NCI-H1436 (cell line): ENCODE measurements at places on chromosomes 12 and 14.

DNA sequence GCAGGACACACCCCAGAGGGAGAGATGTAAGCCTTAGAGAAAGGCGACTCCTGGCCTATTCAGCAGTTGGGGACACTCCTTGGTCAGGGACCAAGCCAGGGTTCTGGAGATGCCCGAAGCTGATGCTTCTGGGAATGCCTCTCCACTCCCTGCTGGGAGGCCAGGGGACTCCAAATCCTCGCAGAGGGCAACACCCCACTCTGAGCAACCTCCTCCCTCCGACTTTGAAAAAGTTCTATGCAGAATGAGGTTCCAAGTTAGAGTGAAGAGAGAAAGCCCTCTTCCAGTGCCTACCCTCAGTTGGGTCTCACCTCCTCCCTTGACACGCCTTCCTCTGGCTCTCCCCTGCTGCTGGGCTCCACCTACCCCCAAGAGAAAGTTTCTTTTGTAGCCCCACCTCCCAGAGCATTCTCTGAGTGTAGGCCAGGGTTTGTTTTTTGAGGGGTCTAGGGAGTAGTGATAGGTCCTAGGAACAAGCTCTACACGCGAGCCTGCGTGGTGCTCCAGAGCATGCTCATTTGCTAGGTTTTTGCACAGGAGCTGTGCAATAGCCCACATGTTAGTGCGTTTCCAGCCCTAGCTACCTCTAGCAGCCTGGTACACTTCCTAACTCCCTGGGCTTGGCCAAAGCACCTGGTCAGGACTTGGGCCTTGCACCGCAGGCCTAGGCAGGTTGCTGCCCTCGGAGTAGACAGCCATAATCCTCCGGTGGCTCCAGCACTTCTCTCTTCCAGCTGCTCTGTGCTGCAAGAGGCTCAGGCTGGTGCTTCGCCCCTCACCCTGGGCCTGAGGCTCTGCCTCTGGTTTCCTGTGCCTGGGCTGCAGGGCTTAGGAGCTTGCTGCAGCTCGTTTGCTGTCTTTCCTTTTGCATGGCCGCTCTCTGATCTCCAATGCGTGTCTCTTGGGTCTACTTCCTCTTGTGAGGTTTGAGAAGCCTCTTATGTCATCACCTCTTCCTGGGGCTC is 590 bp upstream of the CEBPE start:
- no peak for DNase-seq

GRCh38 chr12:49052451-49053208 is 8.0 kb downstream of the KMT2D start:
- no peak for DNase-seq

DNA sequence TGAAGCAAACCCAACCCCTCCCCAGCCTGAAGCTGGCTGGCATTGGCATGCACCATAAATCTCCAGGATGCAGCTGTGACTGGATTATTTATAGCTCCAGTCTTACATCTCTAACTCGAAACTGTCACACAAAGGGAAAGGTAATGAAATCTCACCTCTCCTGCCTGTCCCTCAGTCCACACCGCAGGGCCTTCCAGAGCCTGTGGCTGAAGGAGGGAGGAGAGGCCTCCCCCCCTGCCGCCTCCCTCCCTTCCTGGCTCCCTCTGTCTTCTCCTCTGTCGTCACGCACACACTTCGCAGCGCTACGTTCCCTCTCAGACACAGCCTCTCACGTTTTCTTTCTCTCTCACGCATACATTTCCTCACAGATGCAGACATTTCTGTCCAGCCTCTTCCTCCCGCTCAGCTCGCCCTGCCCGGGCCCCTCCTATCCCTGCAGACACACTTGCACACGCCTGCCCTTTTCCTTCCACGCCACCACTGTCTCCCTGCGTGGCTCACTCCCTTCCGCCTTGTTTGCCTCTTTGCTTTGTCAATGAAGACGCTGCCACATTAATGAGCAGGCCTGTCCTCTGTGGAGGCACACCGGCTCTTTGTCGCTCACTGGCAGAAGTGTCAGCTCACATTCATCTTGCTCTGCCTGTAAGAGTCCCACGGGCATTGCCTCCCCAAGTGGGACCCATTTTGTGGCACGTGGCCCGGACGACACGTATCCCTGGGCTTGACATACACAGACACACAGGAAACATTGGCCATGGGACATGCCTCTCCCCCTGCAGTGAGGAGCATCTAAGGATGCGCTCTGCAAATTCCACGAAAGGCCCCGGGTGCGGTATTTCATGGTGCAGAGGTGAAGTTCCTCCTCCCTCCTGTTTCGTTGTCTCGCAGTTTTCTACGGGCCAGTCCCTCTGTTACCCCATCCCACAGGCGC is 27.9 kb downstream of the IRF2BPL start:
- DNase-seq: peak; percentile 56

GRCh38 chr12:53103860-53104305 is 597 bp downstream of the SOAT2 start:
- no peak for DNase-seq

DNA sequence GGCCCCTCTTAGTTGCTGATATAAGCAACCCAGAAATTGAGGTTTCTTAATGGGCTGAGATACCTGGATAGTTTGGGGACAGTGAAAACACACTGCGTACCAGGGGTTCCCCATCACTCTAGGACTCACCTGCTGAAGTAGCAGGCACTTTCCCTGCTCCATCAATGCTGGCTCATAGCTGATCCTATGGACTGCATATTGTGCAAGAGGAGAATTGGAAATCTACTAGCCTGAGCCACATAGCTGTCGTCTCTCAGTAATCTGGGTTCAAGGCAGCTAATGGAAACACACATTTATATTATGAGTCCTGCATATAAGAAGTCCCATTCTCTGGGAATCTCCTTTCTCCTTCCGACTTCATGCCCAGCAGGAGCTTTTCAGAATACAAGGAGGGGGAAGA is 7.3 kb upstream of the DUSP6 start:
- no peak for DNase-seq

- peak; percentile 13 for DNase-seq
Observed at GRCh38 chr12:95962222-95962621, 19.1 kb downstream of the AMDHD1 start.

DNA sequence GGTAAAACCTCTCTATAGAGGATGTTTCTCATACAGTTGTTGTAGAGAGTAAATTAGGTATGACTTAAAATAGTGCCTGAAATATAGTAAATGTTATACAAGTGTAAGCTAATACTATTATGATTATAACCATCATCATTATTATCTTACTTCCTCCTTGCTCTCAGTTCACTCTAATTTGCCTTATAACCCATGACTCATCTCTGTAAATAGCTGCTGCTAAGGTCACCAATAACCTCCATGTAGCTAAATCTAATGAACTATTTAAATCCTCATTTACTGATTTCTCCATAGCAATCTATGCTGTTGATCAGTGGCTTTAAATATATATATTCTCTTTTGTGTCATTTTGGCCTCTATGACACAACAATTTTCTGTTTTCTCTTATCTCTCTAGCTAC is 109.6 kb downstream of the RMST start:
- no peak for DNase-seq
